ENCODE measurements at places on chromosomes 5 and 9.

DNA sequence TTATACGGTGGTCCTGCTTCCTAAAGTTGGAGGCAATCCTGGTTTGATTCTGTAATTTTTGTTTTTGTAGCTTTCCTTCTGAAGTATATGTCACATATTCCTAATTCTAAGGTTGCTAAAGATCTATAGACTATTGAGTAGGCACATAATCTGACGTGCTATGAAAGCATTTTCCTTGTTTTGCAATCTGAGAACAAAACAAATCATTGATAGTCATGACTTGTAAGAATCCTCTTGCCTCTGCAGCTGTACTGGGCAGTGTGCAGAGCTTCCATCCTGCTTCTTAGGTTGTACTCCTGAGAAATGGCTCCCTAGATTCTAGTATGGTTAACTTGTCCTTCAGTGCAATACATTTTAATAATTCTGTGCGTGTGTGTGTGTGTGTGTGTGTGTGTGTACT, 35.4 kb downstream of the SEMA6A start:
- no peak for DNase-seq

GRCh38 chr9:74887981-74888370, 255 bp upstream of the TRPM6 start:
- DNase-seq, result no peak

GRCh38 chr9:92325991-92326500, 293 bp downstream of the CENPP start:
- no peak for DNase-seq

DNA sequence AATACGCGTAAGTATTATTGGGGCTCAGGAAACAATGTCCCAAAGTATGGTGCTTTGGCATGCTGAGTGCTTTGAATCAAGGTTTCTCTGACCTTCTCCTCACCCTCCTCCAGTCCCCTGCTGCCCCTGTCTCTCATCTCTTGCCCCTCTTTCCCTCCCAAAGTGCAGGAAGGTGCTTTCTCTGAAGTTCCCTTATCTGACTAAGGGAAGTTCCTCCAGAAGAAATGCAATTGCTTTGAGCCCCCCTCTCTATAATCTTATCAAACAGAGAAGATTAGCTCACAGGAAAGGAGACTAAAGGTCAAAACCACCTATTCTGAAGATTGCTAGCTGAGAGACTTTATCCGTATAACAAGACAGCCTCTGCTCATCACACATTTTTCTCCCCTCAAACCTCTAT, 288.1 kb downstream of the ARL15 start:
- no peak for DNase-seq

DNA sequence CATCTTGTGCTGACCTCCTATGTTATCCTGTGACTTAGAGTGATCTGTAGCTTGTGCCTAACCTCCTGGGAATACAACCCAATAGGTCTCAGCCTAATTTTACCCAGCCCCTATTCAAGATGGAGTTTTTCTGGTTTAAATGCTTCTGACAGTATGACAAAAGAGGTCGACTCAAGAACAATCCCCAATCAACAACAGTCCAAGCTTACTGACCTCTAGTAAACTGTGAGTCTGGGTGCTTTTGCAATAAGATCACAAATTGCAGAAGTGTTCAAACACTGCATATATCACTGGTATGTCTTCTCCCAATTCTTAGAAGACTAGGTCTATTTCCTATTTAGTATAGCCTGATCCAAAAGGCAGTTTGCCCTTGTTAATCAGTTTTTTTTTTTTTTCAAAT, 323.5 kb upstream of the PTGER4 start:
- no peak for DNase-seq

DNA sequence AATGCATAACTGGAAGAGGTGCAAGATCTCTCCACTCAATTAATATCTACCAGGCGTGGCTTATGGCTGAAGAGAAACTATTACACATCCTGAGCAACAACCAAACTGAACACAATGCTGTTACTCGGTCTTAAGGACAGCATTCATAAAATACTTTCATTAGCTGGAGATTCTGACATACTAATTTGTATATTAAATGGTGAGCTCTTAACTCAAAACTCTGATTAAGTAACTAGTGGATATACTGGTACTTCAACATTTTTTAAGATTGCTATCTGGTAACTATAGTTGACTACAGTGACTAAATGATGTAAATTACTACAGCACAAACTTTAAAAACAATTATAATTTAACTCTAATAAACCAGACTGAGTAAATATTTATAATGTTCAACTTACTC, 15.8 kb downstream of the ZDHHC21 start:
- DNase-seq, result no peak

DNA sequence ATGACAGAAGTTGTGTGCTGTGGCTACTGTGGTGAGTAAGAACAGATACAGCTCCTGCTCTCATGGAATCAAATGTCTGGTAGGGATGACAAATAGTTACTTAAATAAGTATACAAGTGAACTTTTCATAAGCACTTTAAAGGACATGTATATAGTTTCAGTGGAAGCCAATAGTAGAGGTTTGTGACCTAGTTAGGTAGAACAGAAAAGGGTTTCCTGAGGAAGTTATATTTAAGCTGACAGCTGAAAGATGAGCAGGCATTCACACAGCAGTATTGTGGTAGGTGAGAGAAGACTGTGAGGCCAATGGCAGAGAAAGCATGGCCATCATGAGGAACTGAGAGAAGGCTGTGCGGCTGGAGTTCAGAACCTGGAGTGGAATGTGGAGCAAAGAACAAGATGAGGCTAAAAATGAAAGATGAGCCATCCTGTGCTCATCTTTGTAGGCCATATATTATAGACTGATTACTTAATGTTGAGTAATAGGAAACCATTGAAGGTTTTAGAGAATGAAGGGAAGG, 15.4 kb downstream of the FAM174A start:
- no peak for DNase-seq

- DNase-seq, result no peak
Observed at GRCh38 chr5:135097390-135097789, 63.4 kb upstream of the PITX1 start.

GRCh38 chr5:57595523-57595991, 112.9 kb upstream of the ACTBL2 start:
- no peak for DNase-seq

- no peak for DNase-seq
Observed at GRCh38 chr5:36494028-36494427, 112.4 kb upstream of the SLC1A3 start.

DNA sequence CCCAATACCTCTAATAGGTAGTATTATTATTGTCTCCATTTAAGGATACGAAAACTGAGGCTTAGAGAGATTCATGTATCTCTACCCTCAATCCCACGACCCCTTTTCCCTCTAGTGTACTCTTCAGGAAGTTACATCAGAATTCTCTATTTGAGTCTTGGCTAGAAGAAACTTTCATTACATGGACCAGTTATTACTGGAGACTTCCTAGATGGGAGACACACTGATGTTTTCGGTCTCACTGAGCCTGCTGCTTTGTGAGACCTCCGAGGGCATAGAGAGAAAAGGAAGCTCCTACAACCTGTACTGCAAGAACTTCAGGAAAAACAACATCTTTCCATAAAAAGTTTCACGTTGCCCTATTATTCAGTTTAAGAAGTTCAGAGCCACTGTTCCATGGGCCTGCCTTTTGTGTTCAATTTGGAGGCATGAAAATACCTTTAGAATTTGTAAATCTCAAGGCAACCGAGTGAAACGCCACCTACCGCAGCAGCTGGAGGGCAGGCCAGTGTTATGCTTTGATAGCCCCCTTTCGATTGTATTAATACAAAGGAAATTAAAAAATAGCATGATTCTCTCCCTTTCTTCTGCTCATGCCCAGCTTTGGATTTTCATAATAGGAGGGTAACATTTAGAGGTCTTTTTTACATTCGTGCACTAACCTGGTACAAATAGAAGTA, 223.3 kb downstream of the EBF1 start:
- DNase-seq, result no peak

DNA sequence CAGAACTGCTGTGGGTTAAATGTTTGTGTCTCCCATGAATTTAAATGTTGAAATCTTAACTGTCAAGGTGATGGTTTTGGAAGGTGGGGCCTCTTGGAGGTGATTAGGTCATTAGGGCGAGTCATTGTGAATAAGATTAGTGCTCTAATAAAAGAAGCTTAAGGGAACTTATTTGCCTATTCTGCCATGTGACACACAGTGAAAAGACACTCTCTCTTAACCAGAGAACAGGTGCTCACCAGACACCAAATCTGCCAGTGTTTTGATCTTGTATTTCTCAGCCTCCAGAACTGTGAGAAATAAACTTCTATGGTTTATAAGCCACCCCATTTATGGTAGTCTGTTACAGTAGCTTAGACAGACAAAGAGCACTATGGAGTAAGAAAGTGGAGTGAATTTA, 117.9 kb upstream of the SV2C start:
- DNase-seq, result no peak

GRCh38 chr5:170262061-170263045, 29.6 kb downstream of the C5orf58 start:
- no peak for DNase-seq

- DNase-seq, result no peak
Observed at GRCh38 chr5:76590027-76590426, 33.2 kb downstream of the F2RL2 start.

- DNase-seq, result peak; percentile 8
Observed at GRCh38 chr5:123882319-123882964, 370.5 kb downstream of the CSNK1G3 start.

GRCh38 chr5:39217365-39218281, 1.7 kb downstream of the FYB1 start:
- peak; percentile 69 for DNase-seq

DNA sequence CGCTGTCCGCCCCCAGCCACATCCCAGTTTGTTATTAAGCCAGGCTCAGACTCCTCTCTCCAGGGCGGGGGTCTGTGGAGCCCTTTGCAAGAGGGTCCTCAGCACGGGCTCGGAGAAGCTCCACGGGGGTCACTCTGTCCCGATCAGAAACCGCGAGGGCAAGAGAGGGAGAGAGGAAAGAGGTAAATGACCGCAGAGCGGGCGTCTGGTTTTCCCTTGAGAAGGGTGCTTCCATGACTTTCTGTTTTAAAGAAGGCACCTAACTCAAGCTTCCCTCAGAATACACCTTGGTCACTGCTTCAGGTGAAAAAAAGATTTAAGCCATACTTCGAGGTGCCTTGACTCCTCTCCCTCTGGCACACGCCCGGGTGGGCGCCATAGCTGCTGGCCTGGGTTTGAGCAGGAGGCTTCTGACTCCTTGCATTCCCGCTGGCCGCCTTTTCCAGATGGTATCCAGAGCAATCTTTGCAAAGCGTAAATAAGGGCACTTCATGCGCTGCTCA, 5.8 kb upstream of the TERT start:
- DNase-seq, result no peak

DNA sequence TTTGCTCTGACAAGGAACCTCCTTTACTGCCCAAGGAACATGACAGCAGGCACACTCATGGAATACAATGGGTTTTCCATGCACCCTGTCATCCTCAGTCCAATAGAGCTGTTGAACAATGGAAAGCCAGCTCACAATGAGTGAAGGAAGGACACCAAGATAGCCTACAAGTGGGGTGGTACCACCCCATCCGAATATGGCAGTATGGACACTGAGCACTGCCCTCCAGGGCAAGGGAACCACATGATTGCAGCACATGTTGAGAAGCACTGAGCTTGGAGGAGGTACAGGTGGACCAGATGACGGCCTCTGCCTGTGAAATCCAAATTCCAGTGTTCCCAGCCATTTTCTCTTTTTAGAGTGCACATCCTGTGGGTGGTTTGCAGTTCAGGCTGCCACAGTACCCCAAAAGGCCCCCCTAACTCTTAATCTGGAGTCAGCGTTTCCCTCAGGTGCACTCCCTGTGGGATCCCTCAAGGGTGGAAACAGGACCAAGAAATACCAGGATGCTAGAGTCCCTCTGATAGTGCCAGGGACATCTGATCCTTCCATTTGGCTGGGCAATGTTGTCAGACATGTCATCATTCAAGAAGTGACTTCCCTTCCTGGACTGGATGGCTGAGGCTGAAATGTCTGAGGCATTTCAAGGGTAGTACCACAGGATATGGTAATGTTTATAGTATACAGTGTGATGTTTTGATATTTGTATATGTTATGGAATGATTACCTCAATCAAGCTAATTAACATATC, 48.9 kb downstream of the SMC2 start:
- no peak for DNase-seq

- no peak for DNase-seq
Observed at GRCh38 chr9:97053717-97054116, 14.8 kb upstream of the CTSV start.

- DNase-seq, result peak; percentile 96
Observed at GRCh38 chr9:70602321-70603019, 188.0 kb upstream of the KLF9 start.

- no peak for DNase-seq
Observed at GRCh38 chr5:1016036-1016435, 7.4 kb downstream of the NKD2 start.

- no peak for DNase-seq
Observed at GRCh38 chr5:115333164-115333563, 36.7 kb upstream of the CCDC112 start.

DNA sequence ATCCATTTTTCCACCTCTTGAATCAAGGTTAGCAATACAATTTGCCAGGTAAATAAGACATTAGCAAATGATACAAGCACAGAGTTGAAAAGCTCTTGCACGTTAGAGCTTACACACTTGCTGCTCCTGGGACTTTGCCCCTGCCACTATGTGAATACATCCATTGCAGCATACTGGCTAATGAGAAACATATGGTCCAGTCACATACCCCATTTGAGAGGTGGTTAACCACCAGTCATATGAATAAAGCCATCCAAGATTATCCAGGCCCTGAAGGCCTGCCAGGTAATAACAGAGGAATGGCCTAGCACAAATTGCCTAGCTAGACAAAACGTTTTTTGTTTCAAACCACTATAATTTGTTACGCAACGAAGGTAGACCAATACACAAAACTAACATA, 45.8 kb upstream of the FTMT start:
- DNase-seq, result no peak

GRCh38 chr9:100111235-100111634, 12.2 kb downstream of the INVS start:
- DNase-seq, result peak; percentile 89

DNA sequence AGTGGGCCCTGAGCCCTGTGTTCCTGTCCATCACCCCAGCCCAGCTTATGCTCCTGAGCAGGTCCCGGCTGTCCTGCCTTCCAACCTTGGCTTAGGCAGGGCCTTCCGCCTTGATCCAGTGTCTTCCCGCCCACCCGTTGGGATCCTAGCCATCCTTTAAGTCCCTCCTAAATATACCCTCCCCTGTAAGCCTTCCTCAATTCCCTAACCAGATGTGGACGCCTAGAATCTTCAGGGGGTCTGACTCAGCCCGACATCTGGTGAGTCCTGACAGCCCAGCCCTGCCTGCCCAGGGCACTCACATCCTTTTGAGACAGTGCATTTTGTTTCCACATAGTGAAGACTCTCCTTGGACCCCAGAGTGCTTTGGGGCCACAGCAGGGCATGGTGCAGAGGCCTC, 23.7 kb downstream of the SLC6A7 start:
- no peak for DNase-seq

- no peak for DNase-seq
Observed at GRCh38 chr5:59591162-59591561, 302.4 kb downstream of the PDE4D start.

Measured in G401 (cell line).